ENCODE measurements at places on chromosomes 11 and 22.

DNA sequence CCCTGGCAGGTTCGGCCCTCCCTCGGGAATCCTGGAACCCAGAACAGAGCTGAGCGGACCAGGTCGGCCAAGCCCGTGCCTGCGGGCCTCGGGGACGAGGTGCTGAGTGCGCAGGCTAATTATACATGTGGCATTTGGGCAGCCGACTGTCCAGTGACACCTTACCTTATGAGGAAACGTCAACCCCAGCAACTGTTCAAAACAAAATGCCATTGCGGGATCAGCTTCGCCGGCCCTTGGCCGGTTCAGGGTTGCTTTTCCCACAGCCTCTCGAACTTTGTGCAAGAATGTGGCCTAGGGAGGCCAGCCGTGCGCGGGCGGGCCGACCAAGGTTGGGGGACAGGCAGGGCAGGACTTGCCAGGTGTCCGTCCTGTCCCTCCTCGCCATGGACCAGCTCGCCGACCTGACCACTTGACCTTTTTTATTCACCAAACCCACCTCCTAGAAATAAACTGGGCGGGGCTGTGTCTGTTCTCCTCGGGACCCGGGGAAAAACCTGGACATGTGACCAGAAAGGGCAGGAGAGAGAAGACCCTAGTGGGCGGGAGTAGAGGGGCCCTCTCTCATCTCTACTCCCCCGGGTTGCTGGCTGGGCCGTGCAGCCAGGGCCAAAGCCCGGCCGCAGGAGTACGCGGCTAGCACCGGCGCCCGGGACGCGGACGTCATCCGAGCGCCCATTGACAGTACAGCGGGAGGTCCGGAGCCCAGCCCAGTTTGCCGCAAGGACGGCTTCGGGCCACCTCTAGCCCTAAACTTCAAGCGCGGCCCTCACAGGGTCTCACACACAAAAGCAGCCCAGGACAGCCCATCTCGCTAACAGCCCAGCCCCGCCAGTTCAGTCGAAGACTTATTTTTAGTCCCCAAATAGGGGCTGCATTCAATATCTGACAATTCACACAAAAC is 134.3 kb upstream of the C11orf58 start:
- no peak for DNase-seq

DNA sequence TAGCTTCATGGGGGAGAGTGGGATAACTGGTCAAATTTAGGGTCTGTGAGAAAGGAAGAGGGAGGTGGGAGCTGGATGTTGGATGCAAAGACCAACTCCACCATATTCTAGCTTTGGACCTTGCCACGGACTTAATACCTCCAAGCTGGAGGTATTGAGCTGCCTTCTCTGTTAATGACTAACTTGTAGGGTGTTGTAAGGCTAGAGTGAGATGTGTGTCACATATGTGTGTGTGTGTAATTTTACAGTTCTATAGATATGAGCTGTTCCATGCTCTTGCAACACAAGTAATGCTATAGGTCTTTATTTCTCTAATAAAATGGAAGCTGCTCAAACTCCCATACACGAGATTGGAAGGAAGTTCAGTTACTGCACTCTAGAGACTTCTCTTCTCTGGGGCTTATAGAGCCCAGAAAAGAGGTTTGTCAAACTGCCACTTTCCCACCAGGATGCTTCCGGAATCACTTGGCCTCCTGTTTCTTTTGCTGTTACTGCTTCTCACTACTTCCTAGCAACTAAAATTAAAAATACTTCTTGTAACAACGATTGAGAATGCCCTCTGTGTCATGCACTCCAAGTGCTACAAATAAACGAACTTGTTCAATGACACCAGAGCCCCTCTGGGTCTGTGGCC is 16.0 kb upstream of the FJX1 start:
- DNase-seq = no peak

DNA sequence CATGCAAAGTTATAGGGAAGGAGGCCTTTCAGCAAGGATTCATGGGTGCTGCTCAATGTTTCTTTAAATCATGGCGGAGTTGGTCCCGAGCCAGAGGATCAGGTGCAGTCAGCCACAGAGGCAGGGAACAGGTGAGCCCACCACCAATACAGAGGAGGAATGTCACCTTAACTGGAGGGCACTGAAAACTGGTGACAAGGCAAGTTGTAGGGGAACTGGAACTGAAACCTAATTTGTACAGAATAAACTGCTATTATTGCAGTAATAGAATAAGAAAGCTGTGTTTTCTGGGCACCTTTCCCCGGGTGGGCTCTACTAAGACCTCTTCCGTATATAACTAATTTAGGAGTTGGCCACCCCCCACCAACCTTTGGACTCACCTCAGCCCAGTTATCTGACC is 296.0 kb upstream of the NARS2 start:
- DNase-seq = no peak

GRCh38 chr11:88709567-88709966 is 356.2 kb downstream of the GRM5 start:
- no peak for DNase-seq

DNA sequence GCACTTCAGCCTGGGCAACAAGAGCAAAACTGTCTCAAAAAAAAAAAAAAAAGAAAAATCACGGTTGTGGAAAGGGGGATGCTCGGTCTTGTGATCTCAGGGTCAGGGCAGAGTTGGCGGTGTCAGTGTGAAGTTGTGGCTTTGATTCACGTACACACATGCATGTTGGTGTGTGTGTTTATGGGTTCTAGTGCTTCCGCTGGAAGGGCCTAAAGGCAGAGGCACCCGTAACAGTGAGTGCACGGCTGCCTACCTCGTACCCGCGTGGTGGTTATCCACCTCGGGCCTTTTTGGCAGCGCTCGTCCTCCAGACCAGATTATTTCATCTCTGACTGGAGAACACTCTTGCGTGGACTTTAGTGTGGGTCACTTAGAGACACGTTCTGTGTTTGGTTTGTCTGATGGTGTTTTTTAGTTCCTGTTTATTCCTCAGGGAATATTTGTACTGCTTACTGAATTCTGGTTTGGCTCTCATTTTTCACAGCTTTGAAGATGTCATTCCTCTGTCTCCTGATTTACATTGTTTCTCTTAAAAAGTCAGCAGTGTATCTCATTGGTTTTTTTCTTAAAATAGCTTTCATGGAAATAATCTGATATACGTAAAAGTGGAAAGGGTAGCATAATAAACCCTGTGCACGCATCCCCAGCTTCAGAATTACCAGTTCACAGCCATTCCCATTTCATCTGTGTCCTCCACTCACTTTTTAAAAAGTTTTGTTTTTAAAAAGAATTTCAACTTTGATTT is 15.6 kb downstream of the ZBED4 start:
- DNase-seq = no peak

- no peak for DNase-seq
Observed at GRCh38 chr22:46878191-46878948, 115.9 kb downstream of the TBC1D22A start.

- DNase-seq = no peak
Observed at GRCh38 chr11:209275-210121, 2.0 kb downstream of the RIC8A start.

- DNase-seq = no peak
Observed at GRCh38 chr11:74179234-74180052, 8.4 kb downstream of the PPME1 start.

- no peak for DNase-seq
Observed at GRCh38 chr11:35088226-35088625, 50.7 kb upstream of the CD44 start.

DNA sequence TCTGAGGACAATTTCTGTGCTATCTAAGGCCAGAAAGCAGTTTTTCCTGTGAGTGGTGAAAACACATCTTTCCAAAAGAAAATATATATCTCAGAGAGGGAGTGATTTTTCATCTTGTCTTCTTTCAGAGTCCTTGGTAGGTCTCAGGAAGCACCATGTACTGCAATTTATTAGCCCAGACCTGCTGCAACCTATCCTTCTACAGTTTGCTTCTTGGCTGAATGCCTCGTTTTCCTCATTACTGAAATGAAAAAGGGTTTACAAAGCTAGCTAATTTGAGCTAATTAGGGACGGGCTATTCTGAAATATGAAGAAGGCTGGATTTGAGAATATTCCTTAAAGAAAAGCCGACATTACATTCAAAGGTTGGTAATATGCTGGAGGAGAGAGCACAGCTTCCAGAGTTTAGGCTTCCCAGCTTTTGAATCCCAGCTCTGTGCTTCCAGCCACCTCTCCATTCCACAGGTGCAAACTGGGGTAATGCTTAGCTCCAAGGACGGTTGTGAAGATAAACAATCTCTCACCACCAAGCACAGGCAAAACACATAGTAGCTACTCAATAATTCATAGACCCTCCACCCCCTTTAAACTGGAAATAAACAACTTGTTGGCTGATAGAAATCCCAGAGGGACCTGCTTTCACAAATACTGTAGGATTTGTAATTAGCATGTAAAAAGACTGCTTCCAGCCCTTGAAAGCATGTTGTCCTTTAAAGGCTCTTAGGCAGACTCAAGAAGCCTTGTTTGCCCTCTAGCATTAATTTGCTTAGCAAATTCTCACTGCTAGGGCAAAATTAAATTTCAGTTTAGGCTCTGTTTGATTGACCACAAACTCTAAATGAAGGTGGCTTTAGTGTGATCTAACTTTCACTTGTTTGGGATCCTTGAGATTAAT is 24.5 kb upstream of the SESN3 start:
- DNase-seq = no peak

DNA sequence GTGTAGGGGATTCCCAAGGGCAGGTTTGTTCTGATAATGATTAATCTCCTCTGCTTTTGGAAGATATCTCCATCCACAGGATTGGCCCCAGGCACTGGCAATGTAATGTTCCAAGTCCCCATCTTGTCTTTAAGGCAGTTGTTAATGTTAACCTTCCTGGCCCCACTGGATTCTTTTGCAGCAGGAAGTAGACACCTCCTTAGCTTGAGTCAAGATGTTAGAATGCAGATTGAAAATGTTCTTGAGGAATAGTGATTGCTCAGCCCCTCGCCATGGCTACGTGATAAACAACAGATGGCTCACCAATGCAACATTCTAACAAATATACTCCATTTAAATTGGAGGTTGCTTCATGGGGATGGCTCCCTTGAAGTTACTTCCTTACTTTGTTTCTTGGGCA is 7.3 kb downstream of the HEPHL1 start:
- no peak for DNase-seq

DNA sequence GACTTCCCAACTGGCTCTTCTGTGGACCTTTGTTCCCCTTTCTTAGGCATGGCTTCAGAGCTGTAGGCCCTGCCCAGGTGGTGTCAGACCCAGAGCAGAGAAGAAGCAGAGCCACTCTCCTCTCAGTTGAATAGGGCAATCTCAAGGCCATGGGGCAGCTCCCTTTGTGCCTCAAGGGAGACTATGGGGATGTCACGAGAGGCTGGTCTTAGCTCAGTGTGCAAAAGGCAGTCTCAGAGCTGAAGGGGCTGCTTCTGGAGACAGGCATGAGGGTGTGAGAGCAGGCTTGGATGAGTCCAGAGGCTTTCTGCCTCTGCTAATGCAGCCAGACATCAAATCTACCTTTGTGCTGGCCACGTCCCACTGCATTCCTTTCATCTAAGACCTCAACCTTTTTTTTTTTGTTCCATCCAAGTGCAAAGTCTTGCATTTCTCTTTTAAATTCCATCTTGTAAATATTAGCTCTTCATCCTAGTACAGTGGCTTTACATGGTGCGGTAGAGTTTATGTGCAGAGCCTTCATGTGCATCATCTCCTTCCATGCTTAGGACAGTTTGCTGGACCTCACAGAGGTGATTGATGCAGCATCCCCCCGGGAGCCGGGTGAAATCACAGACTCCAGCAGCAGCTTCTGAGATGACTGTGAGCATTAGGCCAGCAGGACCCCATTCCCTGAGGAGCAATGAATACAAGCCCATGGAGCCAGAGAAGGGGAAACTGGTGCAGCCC is 34.2 kb upstream of the FCHSD2 start:
- no peak for DNase-seq

- DNase-seq = no peak
Observed at GRCh38 chr11:117197516-117198456, 1.4 kb upstream of the TAGLN start.

- DNase-seq = no peak
Observed at GRCh38 chr11:128302425-128303186, 284.8 kb downstream of the ETS1 start.

DNA sequence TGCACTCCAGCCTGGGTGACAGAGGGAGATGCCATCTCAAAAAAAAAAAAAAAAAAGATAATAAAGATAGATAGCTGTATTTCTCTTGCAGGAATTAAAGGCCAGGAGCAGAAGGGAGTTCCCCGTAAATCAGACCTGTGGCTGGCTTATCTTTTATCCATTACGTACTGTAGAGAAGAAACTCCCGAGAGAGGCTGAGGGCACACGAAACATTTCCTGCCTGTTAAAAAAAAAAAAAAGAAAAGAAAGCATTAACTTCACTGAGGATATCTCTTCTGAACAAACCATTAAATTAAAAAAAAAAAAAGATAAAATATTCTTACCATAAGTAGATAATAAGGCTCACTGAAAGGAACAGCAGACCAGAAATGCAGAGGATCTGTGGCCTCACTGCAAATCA is 22.5 kb downstream of the P4HA3 start:
- DNase-seq = no peak

All from GM12892 (cell line).